ENCODE measurements at places on chromosomes 2 and 18.

DNA sequence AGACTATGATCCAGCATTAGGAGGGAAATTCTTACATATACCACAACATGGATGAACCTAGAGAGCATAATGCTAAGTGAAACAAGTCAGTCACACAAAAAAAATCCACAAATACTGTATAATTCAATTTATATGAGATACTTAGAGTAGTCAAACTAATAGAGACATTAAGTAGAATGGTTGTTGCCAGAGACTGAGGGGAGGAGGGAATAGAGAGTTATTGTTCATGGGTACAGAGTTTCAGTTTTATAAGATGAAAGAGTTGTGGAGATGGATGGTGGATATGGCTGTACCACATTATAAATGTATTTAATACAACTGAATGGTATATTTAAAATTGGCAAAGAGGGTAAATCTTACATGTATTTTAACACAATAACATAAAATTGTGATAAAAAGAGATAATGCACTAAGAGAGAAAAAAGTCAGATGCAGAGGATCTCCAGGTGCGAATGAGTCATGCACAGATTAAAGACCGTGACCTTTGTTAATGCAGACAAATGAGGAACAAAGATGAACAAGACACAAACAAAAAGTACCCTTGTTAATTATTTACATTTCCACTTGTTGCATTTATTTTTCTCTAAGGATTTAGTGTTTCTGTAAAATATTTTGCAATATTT is 541.7 kb upstream of the MEX3C start:
- no peak for DNase-seq

DNA sequence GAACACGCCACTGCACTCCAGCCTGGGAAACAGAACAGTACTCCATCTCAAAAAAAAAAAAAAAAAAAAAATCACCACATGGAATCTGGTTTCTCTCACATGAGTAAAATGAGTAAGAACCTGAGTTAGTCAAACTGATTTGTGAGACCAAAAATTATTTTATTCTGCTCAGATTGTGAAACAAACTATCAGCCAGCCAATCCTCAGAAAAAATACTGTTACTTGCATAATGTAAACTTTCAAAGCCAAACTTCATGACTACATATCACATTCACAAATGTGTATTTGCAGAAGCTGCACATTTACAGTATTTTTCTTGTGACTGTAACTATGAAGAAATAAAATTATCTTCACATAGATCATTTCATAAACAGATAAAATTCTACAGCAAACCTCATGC is 23.2 kb downstream of the SUMO1 start:
- no peak for DNase-seq

- DNase-seq: no peak
These were observed 83.0 kb downstream of the UBR3 start for GRCh38 chr2:169910109-169910799.

DNA sequence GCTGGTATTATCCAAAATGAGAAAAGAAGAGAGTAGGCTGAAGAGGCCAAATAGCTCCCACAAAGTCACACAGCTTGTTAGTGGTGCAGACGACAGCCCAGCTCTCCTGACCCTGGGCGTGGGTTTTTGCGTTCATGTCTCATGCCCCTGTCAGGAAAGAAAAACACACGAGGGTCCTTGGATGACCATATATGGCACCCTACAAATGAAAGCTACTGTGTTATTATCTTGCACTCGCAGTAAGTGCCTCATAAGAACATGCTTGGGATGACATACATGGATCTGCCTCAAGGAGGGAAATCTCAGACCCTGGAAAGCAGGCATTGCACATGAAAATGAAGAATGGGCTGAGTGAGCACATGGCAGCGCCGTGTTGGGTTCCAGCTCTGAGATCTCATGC is 89.7 kb downstream of the SEMA4F start:
- no peak for DNase-seq

GRCh38 chr2:232240906-232241305 is 137.6 kb upstream of the ALPP start:
- no peak for DNase-seq

DNA sequence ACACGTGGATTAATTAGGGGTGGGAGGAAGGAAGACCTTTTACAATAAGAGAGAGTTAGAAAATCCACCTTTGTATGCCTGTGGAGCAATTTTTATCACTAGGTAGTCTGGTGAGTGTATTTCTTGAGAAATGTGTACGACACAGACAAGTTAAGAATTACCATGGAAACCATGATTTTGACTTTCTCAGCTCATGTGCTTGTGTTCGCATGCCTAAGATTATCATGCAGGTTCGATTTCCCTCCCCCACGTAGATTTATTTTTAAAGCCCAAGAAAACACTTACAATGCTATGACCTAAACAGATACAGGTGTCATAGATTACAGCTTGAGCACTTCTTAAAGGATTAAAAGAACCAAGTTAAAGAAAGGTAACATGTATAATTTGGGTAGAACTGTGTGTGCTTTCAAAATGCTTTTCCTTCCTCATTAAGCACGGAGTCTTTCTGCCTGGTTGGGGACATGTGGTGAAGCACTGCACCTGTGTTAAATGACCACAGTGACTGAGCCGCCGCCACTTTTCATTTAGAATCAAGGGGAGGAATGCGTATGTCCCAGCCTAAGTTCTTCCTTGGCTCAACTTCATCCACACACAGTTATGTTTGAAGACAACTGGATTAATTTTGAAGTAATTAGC is 16.6 kb downstream of the SERTAD2 start:
- DNase-seq: no peak

DNA sequence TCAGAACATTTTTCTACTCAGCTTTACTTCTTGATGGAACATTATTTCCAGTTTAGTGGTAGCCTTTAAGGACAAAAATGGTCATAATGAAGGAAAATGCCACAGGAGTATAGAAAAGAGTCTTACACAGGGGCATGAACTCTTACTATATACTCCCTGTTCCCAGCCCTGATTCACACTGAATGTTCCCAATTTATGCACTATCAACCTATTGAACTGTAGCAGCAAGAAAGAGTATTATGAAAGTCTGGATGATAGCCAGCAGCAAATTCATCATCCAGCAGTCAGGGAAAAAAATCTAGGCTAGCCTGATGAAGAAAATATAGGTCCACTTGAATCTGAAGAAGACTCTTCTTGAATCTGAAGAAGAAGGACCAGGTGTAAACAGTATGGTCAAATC is 1170.3 kb upstream of the CHAC2 start:
- DNase-seq: no peak

DNA sequence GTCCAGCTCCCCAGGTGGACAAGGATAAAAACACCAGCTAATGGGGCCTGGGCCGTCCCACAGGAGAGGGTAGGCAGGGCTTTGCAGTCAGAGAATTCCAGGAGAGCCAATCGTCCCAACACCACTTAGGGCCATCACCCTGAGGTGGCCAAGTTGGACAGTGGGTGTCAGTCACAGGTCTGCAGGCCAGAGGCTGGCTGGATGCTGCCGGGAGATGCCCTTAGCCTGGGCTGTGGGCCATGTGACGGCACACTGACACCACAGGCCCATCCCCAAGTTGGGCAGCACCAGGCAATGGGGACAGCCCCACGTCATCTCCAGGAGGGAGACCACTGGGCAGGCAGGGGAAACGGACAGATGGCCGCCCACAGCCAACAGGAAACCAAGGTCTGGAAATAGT is 53.9 kb downstream of the KIF1A start:
- DNase-seq: no peak

DNA sequence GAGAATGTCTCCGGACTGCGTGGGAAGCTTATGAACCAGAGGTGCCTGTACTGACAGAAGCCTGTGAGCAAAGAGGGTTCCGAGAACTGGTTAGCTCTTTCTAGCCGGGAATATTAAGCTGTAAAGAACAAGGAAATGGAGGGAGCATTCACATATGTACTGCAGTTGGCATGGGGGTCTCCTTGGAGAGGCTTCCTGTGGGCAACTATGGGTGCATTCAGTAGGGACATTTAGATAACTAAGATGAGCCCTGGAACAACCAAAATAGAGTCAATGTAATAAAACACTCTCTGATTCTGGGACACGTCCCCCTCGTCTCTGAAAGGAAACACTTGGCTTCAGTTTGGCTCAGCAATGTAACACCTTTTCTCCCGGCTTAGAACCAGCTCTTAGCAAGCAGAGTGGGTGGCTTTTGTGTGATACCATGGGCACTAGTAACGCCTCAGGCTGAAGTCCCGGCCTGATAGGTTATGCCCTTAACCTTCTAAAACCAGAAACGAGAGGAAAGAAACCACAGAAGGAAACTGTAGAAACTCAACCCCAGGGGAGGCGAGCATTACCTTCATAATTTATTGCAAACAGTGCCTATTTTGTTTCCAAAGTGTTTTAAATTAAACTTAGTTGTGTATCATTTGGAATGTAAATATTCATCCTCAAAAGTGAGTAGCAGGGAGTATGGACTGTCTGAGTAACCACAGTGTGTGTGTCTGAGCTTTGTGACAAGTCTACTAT is 48.8 kb upstream of the LPIN2 start:
- no peak for DNase-seq

DNA sequence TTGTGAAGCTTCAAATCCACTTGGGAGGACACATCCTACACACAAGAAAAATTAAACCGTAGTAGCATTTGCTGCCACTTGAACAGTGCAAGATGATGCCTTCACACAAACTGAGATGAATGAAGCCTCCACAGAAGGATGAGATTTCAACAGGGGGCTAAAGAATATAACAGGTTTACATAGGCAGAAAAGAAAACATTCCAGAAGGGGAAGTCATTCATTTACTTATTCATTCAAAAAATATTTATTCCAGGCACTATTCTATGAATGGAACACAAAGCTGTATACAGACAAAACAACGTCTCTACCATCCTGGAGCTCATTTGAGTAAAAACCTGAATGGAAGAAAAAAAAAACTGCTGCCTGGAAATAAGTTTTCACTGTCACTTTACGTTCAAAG is 170.5 kb downstream of the CDH20 start:
- no peak for DNase-seq

GRCh38 chr2:240247868-240248720 is 107.6 kb upstream of the OTOS start:
- no peak for DNase-seq

- no peak for DNase-seq
These were observed 418.7 kb upstream of the RGPD4 start for GRCh38 chr2:107407974-107408373.
